ENCODE measurements at places on chromosomes 3 and 15. TPM values are rescaled to one million over a fixed set of nuclear protein-coding genes. Genes with fewer than 3 reads are reported as not detected.

- DNase-seq: no peak
Observed at GRCh38 chr15:72456684-72457083, 17.4 kb upstream of the ARIH1 start.

GRCh38 chr15:81175496-81175895, 21.2 kb upstream of the IL16 start:
- no peak for DNase-seq

GRCh38 chr15:42144841-42145375, 11.5 kb downstream of the PLA2G4F start:
- no peak for DNase-seq

Gene PRR20G
- not detected for total RNA-seq

Measured in renal cortical epithelial cell (primary cell).